Renal cortex interstitium (tissue), 15 donors: ENCODE measurements at places on chromosomes 2 and 18. TPM values are rescaled to one million over a fixed set of nuclear protein-coding genes. Genes with fewer than 3 reads are reported as not detected.

GRCh38 chr2:113734185-113734584 is 22.3 kb downstream of the SLC35F5 start:
- DNase-seq = no peak

GRCh38 chr2:103003750-103004260 is 242.0 kb downstream of the TMEM182 start:
- DNase-seq = no peak

The PDE11A gene
- polyA plus RNA-seq = 6.0 TPM

DNA sequence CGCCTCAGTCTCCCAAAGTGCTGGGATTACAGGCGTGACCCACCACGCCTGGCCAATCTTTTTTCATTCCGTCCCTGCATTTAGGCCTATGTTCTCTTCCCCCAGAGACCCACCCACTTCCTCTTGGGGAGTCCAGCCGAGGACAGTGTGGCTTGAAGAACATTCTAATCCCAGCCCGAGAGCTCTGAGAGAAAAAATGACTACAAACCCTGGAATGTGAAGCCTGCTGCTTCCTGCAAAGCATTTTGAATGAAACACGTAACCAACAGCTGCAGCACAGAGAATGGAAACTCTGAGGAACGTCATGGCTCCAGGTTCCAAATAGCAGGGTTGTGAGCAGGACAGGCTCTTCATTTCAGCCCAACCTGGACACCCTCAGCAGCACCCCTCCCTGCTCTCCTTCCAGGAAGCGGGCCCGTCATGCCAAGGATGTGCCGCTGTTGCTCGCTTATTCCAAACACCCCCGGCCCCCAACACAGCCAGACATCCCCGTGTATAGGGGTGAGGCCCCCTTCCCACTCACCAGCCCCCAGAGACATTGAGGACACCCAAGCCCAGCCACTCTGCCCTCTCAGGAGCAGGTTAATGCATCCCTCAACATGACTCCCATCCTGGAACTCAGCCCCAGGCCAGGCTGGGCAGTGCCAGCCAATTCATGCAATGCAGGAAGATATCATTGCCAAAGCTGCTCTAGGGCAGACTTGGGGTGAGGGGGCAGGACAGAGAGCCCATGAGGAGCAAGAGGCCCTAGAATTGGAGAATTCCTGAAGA is 139.8 kb downstream of the ZFP36L2 start:
- DNase-seq = peak; percentile 88

DNA sequence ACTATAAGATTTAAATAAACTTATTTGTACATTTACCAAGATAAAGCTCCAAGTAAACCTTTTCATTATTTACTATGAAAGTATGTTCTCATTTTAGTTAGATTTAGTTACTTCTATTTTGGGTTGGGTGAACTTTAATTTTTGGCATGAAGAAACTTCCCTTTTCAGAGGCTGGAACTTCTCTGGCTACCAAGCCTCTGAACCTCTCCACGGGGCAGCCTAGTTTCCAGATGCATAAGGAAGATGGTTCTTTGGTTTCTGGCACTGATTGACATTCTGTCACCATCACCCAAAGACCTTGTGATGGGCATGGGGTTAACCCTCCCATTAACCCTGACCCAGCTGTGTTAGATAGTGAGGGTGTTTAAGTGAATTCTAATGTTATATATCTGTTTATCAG is 17.1 kb downstream of the PSD4 start:
- DNase-seq = no peak

- DNase-seq = no peak
These were observed 44.5 kb upstream of the MYCN start for GRCh38 chr2:15895615-15896469.

DNA sequence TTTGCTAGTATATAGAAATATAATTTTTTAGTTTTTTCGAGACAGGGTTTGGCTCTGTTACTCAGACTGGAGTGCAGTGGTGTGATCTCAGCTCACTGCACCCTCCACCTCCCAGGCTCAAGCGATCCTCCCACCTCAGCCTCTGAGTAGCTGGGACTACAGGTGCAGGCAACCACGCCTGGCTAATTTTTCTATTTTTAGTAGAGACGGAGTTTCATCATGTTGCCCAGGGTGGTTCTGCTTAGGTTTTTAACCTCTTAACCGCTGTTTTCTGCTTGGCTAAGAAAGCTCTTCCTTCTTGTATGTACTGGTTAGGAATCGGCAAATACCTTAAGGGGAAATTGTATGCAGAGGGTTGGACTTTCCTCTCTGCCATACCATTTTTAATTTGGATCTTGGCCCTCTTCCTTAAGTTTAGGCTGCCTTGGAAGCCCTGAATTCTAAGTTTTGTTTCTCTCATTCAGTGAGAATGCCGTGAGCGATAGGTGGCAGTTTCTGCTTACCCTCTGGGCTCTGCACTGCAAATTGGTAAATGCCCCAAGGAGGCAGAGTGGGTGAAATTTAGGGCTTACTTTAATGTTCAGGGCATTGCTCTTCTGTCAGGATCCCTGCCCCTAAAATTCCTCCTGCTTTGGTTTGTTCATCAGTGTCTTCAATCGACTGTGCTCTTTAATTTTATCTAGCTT is 32.3 kb downstream of the EML6 start:
- no peak for DNase-seq

GRCh38 chr2:238684362-238685326 is 163.2 kb upstream of the TWIST2 start:
- no peak for DNase-seq

The TMEM163 gene
- 1.8 TPM for polyA plus RNA-seq

The GALNT3 gene
- polyA plus RNA-seq = 20.7 TPM

DNA sequence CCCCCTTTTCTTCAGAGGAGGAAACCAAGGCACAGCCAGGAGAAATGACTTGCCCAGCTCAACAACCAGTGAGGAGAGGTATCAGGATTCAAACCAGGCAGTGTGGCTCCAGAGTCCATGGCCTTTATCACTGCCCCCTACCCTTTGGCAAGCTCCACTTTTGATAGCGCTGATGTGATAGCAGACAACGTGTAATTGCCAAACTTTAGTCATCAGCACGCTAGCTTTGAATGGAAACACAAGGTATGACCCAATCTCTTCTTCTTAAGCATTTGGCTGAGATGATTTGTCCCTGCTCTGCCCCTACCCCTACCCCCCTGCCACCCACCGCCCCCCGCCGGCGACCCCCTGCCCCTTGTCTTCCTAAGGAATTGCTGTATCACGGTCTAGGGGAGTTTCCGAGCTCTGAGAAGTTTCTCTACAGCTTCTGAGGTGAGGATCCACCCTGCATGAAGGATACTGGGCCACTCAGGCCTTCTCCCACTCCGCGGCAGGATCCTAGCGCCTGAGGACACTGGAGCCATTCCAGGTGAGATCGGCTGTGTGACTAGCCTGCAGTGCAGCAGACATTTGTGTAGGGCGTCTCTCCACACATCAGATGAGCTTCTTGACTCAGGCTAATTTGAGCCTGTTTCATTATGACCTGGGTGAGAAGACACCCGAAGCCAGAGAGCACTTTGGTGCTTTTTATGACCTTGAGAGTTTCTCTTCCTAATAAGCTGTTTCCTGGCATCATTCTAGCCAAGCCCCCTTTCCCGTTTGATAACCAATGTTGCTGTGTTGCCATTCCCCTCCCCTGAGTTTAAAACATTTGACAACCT is 75.1 kb upstream of the MAP4K4 start:
- no peak for DNase-seq

GRCh38 chr2:148201075-148202004 is 180.4 kb downstream of the MBD5 start:
- no peak for DNase-seq

DNA sequence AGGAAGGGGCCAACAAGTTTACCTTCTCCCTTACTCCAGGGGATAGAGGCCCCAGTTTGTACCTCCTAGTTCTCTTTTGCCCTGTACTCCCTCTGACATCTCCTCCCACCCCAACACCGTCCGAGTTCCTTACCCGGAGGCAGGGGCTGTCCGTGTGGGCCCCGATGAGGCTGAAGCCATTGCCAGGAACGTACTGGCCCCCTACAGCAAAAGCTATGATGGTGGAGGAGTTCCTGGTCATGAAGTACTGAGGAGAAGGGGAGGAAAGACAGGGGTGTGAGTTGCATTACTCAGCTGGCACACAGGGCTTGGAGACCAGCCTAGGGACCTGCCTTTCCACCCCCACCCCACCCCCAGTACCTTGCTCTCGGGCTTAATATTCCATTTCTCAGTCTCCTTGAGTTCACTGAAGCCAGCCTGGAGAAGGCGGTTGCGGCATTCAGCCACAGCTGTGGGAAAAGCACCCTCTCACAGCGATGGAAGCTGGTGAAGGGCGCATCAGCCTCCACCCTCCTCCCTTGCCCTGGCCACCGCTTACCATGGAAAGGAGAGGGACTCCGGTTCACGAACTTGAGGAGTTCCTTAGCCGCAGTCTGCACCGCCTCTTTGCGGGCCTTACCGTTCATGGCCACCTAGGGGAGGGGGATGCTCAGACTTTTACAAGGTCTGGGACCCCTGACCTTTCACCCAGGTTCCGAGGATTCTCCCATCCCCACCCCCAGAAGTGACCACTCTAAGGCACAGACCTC is 1.0 kb downstream of the DNPEP start:
- DNase-seq = no peak

DNA sequence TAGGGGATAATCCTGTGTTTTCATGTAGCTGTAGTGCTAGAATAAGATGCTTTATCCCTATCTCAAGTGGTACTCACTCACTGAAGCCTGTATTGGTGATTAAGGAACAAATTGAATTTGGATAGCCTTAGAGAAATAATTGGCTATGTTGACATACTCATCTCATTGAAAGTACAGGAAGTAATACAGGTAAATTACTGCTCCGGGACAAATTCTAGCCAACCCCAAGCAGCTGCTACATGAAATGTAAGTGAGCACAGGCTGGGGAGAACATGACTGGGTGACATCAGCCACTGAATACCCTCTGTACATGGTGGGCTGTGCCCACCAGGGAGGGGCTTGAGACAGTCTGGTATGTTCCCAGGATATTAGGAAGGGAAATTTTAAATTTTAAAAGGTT is 188.4 kb upstream of the RASGRP3 start:
- no peak for DNase-seq

DNA sequence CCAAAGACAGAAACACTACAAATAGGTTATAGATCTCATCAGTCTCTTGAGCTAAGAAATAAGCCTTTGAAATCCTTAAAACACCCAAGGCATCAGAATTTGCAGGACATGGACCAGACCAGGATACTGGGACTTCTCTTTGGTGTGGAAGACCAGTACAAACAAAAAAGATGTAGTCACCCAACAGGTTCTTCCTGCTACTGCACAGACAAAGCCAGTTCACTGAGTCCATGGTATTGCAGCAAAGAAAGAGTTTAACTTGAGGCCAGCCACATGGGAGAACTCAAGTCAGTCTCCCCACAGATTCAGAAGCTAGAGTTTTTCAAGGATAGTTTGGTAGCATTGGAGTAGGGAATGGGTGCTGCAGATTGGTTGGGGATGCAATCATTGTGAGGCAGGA is 169.6 kb upstream of the NDUFV2 start:
- DNase-seq = no peak

The PROKR1 gene
- polyA plus RNA-seq = 0.37 TPM

- no peak for DNase-seq
These were observed 200.6 kb downstream of the NRP2 start for GRCh38 chr2:205882806-205883425.

DNA sequence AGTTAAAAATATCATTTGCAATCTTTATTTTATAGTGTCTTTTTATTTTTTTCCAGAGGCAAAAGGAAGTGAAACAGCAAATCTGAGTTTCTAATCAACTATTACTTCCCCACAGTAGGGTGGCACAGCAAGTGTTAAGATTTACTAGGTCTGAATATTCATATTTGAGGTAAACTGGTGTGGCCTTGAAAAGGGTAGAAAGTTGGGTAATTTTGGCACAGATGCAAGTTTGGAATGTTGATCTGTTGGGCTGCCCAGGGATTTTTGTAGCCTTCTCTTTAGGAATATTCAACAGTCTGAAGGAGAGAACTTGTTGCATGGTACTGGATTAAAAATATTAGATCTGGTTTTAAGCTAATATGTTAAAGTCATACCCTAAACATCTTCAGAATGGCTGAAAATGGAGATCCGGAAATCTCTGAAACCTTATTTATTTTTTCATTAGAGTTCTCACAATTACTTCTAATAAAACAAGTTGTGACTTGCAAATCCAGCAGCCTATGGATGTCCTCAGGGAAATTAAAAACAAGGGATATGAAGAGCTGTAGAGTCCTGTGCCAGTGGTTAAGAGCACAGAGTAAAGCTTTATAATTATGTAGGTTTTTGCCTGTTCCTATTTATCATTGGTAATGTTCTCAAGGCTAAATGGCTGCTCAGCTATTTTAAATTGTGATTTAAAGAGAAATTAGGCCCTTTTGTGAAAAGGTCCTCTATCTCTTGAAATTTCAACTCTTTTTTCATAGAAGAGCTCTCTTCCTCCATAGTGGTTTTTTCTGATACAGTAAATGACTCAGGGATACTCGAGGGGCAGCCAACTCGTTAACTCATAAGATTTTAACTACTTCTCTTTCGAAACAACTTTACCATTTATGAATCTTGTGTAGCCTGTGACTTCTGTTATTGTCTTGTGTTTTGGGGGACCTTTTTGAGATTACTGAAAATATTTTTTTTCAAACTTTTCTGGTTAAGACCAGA is 11.0 kb downstream of the TANK start:
- DNase-seq = no peak

The ALPP gene
- not detected for polyA plus RNA-seq

GRCh38 chr18:75140296-75140695 is 68.6 kb downstream of the PTGR3 start:
- DNase-seq = no peak

DNA sequence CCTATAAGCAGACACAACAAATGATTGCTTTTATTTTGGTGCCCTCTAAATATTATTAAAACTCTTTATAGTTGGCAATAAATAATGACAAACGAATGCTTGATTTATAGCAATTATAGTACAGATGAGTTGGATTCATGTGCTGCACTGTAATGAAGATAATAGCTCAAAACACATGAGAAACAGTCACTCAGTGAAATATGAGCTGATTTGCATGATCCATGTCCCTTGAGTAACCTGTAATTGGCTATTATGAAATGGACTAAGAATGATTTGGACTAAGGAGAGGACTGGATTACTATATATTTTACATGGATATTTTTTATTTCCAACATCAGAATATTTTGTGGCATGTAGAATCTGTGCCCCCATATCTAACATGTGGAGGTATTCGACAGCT is 365.6 kb upstream of the UBE2E3 start:
- no peak for DNase-seq
